Activated CD4-positive, alpha-beta T cell treated with anti-CD3 and anti-CD28 coated beads, Interleukin-2, amount 10 ng/mL, durations not matched to agents 24 days and 14 days (primary cell): ENCODE measurements at places on chromosomes 4 and X. TPM values are rescaled to one million over a fixed set of nuclear protein-coding genes. Genes with fewer than 3 reads are reported as not detected.

DNA sequence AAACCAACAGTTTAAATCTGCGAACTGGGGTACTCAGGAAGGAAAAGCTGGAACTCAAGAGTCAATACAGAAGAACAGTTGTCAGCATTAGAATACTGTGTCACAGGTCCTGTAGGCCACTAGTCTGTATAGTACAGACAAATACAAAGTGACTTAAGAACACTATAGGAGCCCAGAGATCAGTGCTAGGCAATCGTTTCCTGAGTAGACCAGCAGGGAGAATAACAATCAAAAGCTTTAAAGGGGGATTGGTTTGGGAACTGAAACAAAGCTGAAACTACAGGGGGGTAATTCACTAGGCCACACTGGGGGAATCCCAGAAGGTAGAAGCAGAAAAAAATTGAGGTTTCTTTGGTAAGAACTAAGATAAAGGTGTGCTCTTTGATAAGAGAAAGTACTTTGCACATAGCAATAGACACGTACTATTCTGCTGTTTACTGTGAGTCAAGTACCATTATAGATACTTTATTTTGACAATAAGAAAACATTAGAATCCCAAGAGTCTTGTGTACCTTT, 339.7 kb downstream of the PCDH19 start:
- no peak overlapping the region for H3K4me3 ChIP-seq
- no peaks in the 10 kb centered on the region for H3K36me3 ChIP-seq
- H3K27ac ChIP-seq = no peak overlapping the region
- no peaks in the 10 kb centered on the region for H3K4me1 ChIP-seq

DNA sequence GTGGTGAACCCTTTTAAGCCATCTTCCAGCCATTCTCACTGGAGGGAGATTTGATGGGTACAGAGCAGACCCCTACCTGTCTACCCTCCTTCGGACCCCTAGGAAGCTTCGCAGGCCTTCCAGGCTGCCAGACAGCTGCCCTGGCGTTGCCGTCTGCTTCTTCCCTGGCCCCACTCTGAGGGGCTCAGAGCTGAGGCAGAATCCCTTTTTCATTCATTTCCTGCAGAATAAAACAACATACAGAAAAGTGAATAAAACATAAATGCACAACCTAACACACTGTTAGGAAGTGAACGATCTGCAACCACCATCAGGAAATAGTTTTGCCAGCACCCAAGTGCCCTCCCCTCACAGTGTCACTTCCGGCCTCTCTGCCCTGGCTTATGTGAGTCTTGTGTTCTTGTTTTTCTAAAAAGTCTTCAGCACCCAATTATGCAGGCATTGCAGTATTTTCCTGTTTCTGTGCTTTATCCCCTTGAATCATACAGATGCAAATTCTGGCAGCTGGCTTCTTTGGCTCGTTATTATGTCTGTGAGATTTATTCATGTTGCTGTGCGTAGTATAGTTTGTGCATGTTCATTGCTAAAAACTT, 5.6 kb upstream of the ADD1 start:
- H3K4me1 ChIP-seq = peaks cover 49% of the 10 kb centered on the region
- DNase-seq = peak; percentile 91
- peak overlapping the region; percentile 82 for H3K27ac ChIP-seq
- H3K4me3 ChIP-seq = peak overlapping the region; percentile 70

GRCh38 chr4:184021389-184021788, 116.3 kb downstream of the STOX2 start:
- no peak for DNase-seq
- no peak overlapping the region for H3K27ac ChIP-seq
- H3K4me1 ChIP-seq = no peaks in the 10 kb centered on the region
- peaks cover 15% of the 10 kb centered on the region for H3K27me3 ChIP-seq

- no peak for DNase-seq
- peaks cover 2% of the 10 kb centered on the region for H3K4me1 ChIP-seq
- peaks cover 4% of the 10 kb centered on the region for H3K36me3 ChIP-seq
- no peak overlapping the region for H3K27ac ChIP-seq
- H3K4me3 ChIP-seq = no peak overlapping the region
Observed at GRCh38 chrX:110168585-110168984, 149.3 kb downstream of the AMMECR1 start.

- H3K36me3 ChIP-seq = peaks cover 6% of the 10 kb centered on the region
- H3K4me1 ChIP-seq = peaks cover 32% of the 10 kb centered on the region
- peak overlapping the region; percentile 57 for H3K4me3 ChIP-seq
- DNase-seq = peak; percentile 79
Observed at GRCh38 chrX:65750674-65751469, 83.4 kb downstream of the MSN start.

Gene DUSP9
- total RNA-seq = 0.19 and 0.24 TPM in 2 replicates

- no peak for DNase-seq
- no peak overlapping the region for H3K27ac ChIP-seq
- H3K27me3 ChIP-seq = peaks cover 13% of the 10 kb centered on the region
- H3K4me3 ChIP-seq = no peak overlapping the region
Observed at GRCh38 chr4:140330311-140330900, 43.0 kb upstream of the SCOC start.

DNA sequence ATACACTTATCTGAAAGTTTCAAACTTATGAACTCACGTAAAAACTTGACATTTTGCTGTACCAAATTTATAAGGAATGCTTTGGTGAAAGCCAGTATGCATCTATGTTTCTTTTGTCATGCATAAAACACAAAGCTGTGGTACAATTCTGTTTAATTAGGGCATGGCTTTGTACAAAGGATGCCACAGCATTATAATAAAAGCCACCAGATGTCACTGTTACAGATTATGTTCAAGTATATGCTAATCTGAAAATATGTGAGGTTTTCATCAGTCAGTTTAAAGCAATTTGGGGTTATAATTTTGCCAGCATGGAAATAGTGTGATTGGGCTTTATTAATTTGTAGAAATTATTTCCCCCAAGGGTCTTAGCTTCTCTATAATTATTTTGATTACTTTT, 69.0 kb downstream of the ATOH1 start:
- H3K4me1 ChIP-seq = no peaks in the 10 kb centered on the region
- no peak overlapping the region for H3K27ac ChIP-seq
- DNase-seq = no peak
- H3K4me3 ChIP-seq = no peak overlapping the region

GRCh38 chr4:37650481-37650880, 35.7 kb downstream of the RELL1 start:
- H3K4me3 ChIP-seq = no peak overlapping the region
- H3K27ac ChIP-seq = no peak overlapping the region
- H3K27me3 ChIP-seq = no peaks in the 10 kb centered on the region
- H3K4me1 ChIP-seq = peaks cover 24% of the 10 kb centered on the region
- no peak for DNase-seq

Gene BTC
- not detected in 2 replicates for total RNA-seq

DNA sequence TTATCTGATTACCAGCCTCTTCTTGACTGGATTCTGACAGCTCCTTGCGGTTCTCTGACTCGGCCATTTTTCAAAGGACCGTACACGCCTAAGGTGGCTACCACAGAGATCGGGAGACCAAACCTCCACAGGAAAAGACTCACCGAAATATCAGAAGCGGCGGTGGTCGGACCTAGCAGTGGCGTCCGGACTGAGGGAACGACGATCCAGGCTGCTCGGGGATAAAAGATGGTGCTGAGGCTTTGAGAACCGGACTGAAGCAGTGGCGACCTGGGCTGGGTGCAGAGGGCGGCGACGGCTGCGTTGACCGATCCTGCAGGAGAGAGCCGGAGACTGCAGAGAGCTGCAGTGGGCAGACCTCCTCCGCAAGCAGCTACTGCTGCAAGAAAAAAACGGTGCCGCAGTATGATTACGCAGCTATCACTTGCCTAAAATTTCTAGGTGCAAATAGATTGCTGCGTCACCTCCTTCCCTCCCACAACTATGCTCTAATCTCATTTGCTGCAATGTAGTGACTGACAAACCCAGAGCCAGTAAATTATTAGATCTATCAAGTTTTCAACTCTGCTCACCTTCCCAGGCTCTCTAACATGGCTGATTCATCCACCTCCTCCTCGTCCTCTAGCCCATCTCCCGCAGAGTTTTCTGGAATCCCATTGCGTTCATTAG, at the start of gene NAP1L2:
Gene NAP1L2 (minus strand): TSS at position 426 of the 669 bp plus-strand sequence. CDS start 359 bp downstream, at position 67.
- H3K27me3 ChIP-seq = peaks cover 6% of the 10 kb centered on the region
- peaks cover 11% of the 10 kb centered on the region for H3K4me1 ChIP-seq

DNA sequence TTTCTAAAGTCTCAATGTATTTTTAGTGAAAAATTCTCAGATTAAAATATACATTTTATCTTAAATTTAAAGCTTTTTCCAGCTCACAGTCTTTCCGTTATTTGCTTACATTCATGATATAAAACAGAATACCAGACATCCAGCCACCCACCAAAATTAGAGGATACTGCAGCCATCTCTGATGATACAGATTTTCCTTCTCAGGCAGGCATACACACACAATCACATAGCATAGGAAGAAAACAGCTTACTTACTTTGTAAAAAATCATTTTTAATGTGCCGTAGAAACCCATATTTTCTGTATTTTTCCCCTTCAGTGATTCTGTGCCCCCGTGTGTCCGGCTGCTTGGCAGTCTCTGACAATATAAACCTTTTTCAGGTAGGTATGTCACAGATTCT, 183.7 kb downstream of the FBXW7 start:
- no peak overlapping the region for H3K4me3 ChIP-seq
- H3K27me3 ChIP-seq = no peaks in the 10 kb centered on the region
- no peak overlapping the region for H3K27ac ChIP-seq
- peaks cover 11% of the 10 kb centered on the region for H3K4me1 ChIP-seq

DNA sequence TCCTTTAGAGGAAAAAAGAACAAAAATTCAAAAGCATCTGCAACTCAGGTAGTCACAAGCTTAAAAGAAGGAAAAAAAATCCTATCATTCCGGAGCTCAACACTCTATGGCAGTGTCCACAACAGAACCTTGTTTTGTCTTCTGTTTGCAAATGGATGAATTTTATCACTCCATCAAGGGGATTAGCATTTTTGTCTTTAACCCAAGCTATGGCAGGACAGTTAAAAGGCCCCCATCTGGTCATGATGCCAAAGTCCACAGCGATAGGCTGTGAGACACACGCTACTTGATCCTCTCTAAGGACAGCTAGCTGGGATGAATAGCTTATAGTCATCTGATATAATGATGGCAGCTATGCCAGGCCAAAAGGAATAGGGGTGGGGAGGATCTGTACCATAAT, 16.6 kb downstream of the AMER1 start:
- H3K4me1 ChIP-seq = no peaks in the 10 kb centered on the region
- peaks cover 14% of the 10 kb centered on the region for H3K36me3 ChIP-seq
- DNase-seq = no peak
- H3K27ac ChIP-seq = no peak overlapping the region
- H3K27me3 ChIP-seq = no peaks in the 10 kb centered on the region
- H3K4me3 ChIP-seq = no peak overlapping the region
